Choroid plexus epithelial cell (primary cell): ENCODE measurements at places on chromosomes 5 and 9.

DNA sequence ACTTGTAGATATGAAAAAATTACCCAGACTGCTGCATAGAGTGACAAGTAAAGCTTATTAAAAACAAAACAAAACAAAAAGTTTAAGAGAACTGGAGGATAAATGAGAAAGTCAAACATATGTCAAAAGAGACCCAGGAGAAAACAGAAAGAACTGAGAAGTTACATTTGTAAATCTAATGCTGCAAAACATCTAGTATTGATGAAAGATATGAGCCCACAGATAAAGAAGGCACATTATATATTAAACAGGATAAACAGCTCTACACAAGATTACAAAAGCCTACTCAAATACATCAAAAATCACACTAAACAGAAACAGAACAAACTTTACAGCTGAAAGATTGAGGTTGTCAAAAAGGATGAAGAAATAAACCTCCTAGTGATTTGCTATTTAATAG, 55.1 kb downstream of the ADAMTS6 start:
- DNase-seq: no peak

GRCh38 chr5:116308391-116308790, 223.6 kb downstream of the COMMD10 start:
- DNase-seq: no peak

DNA sequence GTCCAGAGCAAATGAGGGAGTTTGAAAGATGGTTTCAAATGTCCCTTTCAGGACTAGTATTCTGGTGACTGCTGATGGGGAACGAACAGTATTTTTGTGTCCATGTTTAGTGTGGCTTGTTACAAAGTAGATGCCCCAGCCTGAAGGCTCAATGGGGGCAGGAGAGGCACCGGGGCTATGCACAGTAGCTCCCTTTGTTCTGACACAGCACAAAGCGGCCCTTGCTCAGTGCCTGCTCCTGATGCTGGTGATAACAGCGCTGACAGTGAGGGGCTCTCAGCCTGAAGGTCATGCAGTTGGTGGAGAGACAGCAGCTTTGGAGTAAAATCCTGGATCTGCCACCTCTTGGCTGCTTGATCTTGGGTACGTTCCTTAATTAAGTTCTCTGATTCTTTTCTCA, 188.9 kb downstream of the SLIT3 start:
- no peak for DNase-seq

GRCh38 chr9:120904061-120904977, 22.3 kb downstream of the TRAF1 start:
- DNase-seq: no peak

DNA sequence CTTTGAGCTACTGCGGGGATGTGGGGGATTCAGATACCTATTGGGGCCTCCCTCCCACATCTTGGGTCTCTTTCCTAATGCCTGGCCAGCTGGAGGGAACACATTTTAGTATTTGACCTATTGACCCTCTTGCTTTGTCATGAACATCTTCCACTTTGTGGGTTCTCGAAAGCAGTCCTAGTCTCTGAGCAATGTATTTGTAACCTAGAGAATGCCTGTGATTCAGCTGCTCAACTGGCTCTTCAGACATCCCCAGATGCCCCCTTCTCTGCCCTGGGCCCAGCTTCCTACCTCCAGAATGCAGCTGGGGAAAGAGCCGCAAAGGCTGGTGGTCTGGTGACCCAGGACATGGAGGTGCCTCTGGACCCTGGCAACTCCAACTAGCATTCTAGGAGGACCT, 32.2 kb downstream of the APTX start:
- DNase-seq: peak; percentile 56

DNA sequence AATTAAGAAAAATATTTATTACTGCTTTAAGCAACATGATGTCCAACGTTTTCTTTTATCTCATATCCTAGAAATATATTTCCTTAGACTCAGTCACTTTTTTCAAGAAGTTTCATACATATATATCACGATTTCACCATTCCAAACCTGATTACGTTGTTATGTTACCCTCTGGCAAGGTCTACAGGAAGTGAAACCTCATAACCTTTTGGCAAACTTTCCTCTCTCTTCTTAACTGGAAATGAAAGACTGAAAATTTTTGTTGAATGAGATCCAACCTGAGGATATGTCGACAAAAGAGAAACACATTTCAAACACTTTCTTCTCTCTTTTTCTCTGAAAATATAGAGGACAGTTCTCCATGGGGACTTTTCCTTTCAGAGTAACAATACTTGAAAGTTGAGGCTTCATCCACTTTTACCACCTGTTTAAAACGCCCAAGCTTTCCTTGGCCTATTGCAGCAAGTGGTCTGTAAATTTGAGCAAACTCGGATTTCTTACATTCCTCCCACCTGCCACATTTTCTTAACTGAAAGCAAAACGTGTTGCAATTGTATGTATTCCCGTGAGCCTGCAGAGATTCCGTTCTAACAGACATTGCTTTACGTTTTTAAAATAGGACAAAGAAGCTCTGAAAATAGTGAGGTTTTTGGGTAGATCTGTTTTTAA, 298.1 kb downstream of the CETN3 start:
- DNase-seq: peak; percentile 88

DNA sequence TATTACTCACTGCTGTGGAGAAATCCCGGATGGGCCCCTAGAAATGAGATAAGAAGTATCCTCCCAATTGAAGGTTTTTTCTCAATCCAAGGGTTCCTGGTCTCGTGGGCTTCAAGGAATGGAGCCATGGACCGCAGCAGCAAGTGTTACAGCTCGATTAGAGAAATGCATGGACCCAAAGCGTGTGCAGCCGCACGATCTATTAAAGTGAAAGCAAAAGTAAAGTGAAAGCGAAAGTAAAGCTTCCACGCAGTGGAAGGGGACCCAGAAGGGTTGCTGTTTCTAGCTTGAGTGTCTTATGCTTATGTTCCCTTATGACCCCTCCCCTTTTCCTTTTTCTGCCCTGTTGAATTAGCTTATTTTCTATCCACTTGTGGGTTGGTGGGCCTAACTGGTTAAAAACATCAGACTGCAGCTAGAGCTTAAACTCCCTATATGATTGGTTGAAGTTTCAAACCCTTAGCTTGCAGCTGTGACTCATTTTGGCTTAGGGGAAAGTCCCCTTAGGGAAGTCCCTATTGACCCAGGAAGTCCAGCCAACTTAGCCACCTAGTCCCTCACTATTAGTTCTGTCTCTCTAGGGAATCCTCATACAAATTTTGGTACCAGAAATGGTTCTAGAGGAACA, 1111.8 kb downstream of the TAF11L14 start:
- peak; percentile 4 for DNase-seq

DNA sequence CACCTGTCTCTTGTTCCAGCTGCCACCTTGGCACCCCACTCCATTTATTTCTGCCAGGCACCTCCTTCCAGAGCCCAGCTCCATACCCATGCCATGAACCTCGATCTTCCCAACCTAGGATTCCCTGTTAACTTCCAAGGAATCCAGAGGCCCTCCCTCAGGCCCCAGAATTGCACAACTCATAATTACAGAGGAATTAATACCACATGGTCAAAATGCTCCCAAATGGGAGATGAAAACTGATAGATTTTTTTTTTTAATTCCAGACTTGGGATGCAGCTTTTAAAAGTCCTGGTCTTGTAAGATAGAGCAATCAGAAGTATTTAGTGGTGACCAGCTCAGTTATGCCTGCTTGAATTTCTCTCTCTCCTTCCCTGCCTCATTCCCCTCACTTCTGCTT, 96.2 kb upstream of the CCDC112 start:
- DNase-seq: no peak

GRCh38 chr5:127650022-127650421, 1.1 kb downstream of the CTXN3 start:
- peak; percentile 71 for DNase-seq

DNA sequence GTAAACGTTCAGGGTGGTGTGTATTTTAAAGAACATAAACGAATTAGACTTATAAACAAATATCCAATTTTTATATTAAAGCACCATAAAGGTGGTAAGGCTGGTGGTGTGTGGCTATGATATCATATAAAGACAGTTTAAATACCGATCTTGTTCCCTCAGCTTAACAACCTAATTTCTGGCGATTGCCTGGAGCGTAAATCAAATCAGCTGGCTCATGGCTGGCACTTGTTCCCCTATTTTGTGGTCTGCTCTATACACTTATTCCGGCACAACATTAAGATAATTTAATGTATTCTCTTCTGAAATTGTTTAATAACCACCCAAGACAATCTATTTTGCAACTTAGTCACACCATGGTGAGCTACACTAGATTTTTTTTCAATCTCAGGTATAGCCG, 2.4 kb upstream of the HAPLN1 start:
- DNase-seq: no peak

DNA sequence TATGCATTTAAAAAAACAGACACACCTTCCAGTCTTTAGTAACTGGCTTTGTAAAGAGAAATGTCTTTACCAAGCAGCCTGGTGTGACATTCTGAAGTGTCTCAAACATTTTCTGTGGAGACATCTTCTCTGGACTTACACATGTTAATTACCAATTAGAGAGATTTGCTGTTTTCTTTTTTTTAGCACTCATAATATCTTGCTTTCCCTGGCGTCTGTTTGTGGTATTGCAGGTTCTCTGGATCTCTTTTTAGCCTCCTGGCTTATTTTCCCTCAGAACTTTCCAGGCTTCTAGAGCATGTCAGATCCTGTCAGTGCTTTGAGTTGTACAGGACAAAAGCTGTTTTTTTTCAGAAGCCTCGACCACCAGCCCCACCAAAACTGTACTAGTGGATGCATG, 92.5 kb downstream of the MSX2 start:
- no peak for DNase-seq

DNA sequence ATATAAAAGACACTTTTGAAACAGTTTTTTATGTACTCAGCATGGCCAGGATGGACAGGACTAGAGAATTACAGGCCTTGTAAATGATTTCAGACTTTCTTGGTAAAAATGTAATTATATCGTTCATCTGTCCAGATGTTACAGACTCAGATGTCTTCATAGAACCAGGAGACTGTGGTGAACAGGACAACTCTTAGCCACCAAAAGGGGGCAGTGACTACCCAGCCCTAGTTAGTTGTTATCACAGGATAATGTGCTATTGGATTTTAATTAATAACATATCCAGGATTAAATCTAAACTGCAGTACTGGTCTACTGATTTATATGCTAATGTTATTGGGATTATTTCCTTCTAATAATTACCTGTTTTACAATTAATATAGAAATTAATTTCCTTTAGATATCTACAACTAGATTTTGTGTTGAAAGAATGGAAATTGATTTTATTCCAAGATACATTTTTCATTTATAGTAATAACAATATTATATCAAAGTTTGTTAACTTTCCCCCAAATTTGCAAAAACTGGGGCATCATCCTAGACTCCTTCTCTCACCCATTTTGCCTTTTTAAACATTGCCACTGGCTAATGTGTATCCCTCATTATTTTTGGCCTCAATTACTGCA, 99.4 kb downstream of the MTREX start:
- peak; percentile 82 for DNase-seq

DNA sequence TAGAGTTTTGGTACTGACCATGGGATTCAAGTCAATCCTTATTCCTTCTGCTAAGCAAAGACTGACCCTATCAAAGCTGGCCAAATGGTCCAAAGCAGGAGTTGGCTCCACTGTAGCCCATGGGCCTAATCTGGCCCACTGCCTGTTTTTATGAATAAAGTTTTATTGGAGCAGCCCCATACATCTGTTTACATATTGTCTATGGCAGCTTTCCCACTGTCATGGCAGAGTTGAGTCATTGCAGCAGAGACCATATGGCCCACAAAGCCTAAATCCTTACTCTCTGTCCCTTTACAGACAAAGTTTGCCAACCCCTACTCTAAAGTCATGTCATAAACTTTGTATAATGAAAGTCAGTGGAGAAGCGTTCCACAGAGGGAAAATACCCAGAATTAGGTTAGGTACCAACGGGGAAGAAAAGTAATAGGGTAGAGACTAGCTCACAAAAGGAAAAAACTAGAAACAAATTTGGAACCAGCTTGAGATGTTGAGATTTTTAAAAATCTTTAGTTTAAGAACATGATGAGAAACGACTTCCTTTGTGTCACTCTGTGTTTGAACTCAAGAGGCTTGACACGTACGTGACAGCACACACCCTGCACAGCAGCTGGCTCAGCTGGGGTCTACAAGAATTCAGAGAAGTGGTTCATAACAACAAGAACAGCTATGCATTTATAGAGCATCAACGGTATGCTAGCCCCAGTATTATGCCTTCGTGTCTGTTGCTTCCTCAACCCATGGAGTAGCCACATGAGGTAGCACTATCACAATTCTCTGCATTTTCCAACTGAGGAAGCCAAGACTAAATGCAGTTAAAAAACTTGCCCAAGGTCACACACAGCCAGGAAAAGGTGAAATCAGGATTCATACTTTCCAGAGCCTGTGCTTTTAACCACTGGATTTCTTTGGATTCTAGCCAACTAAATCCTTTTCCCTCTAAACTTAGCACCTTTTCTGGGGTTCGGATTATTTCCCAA, 198.9 kb upstream of the WWC1 start:
- DNase-seq: no peak

DNA sequence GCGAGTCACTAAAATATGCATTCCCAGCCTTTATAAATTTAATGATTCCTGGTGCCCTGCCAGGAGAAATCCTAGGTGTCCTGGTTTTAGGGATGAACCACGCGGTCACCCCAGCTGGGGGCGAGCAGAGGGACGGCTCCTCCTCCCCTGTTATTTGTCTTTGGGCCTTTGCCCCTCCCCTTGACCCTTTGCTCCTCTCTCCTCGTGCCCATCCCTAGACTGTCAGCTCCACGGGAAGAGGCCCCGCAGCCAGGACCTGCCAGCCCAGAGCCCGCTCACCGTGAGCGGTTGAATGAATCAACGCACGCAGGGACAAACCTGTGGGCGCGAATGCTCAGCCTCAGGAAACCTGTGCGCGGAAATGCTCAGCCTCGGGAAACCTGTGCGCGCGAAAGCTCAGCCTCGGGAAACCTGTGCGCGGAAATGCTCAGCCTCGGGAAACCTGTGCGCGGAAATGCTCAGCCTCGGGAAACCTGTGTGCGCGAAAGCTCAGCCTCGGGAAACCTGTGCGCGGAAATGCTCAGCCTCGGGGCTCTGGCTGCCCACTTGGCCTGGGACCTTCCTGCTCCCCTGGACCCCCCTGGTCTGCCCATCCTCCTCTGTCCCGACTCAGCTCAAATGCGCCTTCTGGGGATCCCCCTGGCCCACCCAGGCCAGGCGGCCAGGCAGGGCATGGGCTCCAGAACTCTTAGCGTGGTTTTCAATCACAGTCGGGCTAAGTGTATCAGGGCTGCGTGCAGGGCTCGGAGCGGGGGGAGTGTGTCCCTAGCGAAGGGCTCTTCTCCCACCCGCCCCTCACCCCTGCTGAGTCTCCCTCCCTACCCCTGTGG, 140.5 kb upstream of the COL5A1 start:
- DNase-seq: no peak
